ENCODE measurements at places on chromosomes 2 and 18. TPM values are rescaled to one million over a fixed set of nuclear protein-coding genes. Genes with fewer than 3 reads are reported as not detected.

GRCh38 chr2:177772529-177772928, 300.0 kb downstream of the PDE11A start:
- DNase-seq = no peak

- no peak for DNase-seq
Observed at GRCh38 chr2:197212344-197213262, 98.0 kb downstream of the ANKRD44 start.

- DNase-seq = peak; percentile 95
Observed at GRCh38 chr2:233387667-233388528, 33.6 kb downstream of the DGKD start.

DNA sequence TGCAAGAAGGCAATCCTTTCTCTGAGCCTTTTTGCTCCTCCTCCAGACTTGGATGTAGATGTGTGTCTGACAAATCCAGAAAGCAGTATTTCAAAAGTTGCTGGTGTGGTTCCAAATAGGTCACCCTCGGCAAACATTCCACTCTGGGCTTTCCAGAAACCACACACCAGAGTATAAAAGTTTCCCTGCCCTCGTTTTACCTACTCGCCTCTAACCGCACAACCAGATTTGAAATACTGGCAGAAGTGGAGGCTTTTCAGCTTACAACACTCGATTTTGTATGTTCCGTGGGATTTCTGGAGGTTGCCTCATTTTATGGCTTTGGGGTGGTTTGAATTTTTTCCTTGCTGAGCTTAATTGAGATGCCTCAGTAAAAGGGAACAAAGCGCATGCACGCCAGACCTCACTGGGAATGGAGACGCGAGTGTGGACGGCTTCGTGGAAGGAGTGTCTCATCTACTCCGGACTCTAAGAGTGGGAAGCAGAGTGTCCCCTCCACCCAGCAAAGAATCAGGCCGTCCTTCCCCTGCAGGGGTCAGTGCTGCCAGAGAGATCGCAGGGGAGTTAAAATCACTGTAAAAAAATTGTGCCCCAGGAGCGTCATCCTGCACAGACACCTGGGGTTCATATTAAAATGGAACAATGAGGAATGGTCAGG, 44.0 kb upstream of the RPL31 start:
- peak; percentile 42 for DNase-seq

DNA sequence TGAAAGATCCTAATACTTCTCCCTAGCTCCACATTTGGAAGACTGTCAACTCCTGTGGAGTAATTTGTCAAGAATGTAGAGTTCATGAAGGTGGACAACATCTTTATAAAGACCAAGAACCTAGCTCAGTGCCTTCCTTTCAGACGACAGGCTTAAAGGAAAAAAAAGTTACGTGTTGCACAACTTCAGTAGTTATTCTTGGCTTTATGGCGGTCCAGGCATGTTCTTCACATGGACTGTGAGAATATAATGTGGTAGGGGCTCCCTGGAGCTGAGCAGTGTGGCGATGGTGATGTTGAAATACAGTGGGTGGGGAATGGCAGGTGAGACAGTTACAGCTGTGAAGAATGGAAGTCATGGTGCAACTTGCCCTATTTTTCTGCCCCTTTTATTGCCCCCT, 3.9 kb downstream of the TAF1B start:
- no peak for DNase-seq

Gene TRIM43
- total RNA-seq = not detected

DNA sequence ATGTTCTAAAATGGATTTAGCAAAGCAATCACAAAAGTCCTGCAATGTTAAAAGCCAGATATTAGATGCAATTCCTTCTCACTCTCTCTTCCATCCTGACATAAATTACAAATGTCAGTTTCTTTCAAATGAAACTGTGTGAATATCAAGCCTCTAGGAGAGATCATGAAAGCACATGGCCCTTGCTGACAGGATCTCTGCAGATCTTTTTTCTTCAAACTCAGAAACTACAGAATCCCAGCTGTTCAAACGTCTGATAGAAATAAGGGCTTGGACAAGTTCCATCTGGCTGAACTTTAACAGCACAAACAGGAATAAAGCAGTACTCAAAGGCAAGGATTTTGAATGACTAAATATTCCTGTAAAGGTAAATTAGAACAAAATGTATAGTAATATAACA, 47.6 kb downstream of the PDE1A start:
- peak; percentile 50 for DNase-seq

GRCh38 chr2:9336241-9336575, 87.1 kb downstream of the ITGB1BP1 start:
- no peak for DNase-seq

Gene G6PC2
- 0.15 TPM for total RNA-seq

GRCh38 chr2:65232636-65233035, 5.0 kb downstream of the ACTR2 start:
- DNase-seq = no peak

GRCh38 chr2:23703037-23703582, 223.8 kb downstream of the ATAD2B start:
- no peak for DNase-seq

DNA sequence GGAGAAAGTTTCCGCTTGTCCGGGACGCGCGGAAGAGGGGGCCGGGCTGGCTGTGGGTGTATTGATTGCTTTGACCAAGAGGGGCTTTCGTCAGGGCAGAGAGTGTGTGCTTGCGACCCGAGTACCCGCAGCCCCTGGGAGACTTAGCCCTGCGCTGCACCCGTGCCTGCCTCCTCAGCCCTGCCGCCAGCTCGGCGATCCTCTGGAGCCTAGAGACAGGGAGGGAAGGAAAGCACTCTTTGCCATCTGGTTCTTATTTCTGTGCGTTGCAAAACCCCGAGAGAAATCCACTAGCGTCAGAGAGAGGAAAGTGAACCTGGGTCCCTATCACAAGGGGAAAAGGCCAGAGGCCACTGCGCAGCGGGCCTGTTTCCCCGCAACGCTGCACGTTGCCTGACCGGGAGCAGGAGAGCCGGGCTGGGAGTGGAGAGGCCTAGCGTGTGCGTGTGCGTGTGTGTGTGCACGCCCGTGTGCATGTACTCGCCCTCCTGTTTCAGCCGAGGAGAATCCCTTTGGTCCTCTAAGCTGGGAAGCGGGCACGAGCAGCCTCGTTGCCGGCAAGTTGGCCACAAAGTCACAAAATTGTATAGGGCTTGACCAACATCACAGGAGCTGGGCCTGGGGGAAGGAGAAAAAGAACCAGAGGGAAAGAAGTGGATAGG, 1.7 kb downstream of the SIX3 start:
- no peak for DNase-seq

Gene SLC14A1
- 11.9 TPM for total RNA-seq

Gene ACP1
- total RNA-seq = 60.3 TPM

Gene TSN
- total RNA-seq = 53.0 TPM

DNA sequence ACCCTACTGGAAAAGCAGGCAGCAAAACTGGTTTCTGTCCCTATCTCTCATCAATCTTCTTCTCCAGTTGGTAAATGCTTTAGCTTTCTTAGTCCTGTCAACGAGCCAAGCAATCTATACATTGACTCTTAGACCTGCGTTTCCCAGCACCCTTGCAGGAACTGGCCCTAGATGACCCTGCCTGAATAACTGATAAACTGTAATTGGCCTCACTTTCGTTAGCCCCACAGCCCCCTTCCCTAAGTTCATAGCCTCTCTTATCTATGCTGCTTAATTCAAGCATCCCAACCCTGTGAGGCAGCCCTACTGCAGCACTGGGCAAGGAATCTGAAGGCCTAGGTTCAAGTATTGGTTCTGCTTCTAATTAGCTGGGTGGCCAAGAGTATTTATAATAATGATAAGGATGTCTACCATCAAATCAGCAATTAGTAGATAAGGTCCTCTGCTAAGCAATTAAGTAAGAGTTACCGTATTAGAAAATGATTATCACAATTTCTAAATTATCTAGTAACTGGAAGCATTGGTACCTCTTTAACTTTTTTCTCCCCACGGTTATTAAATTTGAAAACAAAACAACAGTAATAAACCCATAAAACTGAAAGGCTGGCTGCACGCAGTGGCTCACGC, 86.4 kb upstream of the RMDN2 start:
- DNase-seq = no peak

GRCh38 chr2:168804214-168804613, 1.8 kb downstream of the NOSTRIN start:
- DNase-seq = no peak

Gene HOXD11
- not detected for total RNA-seq

GRCh38 chr2:9258501-9258900, 51.9 kb downstream of the ASAP2 start:
- no peak for DNase-seq

Gene CHST10
- total RNA-seq = 10.4 TPM

Gene PDE11A
- total RNA-seq = 1.2 TPM

DNA sequence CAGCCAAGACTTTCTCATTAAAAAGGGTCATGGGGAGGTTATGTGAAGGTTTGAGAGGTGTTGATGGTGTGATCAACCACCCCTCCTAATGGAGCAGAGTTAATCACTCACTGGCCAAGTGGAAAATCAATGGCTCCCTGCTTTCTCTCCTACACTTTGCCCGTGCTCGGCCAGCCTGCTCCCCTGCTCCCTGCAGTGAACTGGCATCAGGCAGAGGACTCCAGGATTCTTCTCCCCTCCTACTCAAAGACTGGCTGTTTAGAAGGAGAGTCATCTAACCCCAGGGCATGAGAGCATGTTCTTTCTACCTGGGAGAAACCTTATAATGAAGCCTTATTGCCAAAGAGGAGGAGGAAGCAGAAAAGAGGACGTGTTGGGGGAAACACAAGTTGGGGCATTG, 74.9 kb downstream of the SGPP2 start:
- DNase-seq = no peak

GRCh38 chr2:211816754-211817153, 721.8 kb downstream of the ERBB4 start:
- no peak for DNase-seq

Measured in heart right ventricle (tissue), 16 donors.